ENCODE measurements at places on chromosomes 12 and 14.

- no peak for DNase-seq
Observed at GRCh38 chr14:23356662-23357061, 4.0 kb upstream of the SLC22A17 start.

GRCh38 chr14:51862860-51863259, 2.4 kb downstream of the GNG2 start:
- no peak for DNase-seq

- DNase-seq: no peak
Observed at GRCh38 chr12:121638298-121639202, 12.2 kb downstream of the ORAI1 start.

- no peak for DNase-seq
Observed at GRCh38 chr12:113370923-113371682, 12.7 kb downstream of the PLBD2 start.

DNA sequence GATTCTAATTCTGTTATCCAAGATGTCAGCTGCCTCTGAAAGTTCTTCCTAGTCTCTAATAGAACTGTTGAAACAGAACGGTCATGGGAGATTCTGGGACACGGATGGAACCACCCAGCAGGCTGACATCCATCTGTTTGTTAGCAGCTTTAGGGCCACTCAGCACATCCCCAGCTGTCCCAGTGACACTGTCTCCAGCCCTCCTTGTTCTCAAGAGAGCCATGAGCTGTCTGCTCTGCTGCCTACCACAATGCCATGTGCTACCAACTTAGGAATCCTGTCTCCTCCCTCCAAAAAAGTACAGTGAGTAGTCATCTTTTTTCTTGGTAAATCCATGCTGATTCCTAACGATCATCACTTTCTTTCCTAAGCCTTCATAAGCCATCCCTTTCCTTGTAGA, 130.5 kb downstream of the ZFP36L1 start:
- DNase-seq: no peak

DNA sequence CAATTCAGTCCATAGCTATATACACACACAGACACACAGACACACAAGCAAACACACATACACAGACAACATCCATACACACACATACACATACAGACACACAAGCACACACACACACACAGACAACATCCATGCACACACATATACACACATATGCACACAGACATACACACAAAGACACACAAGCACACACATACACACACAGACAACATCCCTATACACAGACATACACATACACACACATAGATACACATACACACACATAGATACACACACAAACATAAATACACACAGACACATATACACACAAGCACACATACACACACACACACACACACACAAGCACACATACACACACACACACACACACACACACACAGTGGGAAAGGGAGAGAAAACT, 254.8 kb downstream of the VRK1 start:
- no peak for DNase-seq

GRCh38 chr14:34231626-34232025, 230.4 kb downstream of the SPTSSA start:
- no peak for DNase-seq

GRCh38 chr14:80350707-80351106, 139.4 kb upstream of the DIO2 start:
- DNase-seq: peak; percentile 5

GRCh38 chr12:21989819-21990412, 48.7 kb upstream of the ABCC9 start:
- DNase-seq: peak; percentile 71

DNA sequence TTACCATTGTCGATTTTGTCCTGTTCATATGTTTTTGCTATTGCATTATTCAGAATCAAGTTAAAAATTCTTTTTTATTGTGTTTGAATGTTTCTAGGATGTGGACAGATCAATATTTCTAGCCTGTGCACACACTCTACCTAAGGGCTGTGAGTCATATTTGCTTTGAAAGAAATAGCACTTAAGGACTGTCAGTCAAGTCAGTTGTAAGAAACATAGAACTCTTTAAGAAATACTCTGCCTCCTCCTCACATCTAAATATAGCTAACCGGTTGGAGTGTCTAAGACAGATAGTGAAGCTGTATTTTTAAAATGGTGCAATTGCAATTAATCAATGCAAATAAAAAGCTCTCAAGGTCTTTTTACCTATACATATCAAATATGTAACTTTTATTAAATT, 17.9 kb upstream of the MGST1 start:
- no peak for DNase-seq

- DNase-seq: no peak
Observed at GRCh38 chr12:49325606-49326005, 2.6 kb downstream of the TROAP start.

- DNase-seq: no peak
Observed at GRCh38 chr14:104991896-104992230, 6.3 kb downstream of the CLBA1 start.

DNA sequence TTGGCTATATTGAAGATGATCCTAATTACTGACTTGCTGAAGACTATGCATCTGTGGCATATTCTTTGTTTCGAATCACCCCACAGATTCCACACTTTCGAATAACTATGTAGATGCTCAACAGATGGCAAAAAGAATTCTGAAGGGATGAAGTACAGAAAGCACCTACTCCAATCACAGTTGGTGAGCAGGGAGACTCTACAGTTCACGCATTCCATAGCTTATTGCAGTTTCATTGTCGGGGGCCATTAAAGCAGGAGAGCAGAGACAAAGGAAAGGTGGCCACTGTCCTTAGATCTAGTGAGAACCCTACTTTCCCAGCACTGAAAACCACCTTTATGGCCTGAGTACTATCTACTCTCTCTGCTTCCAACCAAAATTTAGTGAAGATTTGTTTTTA, 191.9 kb downstream of the STXBP6 start:
- DNase-seq: no peak

DNA sequence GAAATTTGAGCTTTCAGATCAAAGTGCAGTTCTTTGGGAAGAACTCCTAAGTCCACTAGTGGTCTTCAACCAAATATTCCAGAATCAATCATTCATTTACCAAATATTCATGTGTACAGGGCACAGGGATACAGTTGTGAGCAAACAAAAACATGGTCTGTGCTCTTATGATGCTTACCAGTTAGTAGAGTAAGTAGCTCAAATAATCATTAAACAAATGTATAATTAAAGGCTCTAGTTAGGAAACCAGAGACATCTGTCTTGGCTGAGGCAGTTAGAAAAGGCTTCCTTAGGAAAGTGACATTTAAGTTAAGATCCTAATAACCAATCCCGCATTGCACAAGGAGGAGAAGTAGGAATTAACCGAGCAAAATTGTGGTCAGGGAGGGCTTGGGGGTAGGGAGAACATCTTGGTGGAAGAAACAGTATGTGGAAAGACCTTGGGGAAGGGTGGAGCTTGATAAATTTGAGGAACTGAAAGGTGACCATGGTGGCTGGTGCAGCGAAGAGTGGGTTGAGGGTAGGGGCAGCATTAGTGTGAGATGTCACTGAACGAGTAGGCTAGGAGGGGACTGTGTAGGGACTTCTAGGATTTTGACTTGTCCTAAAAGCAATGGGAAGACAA, 40.0 kb downstream of the PEBP1 start:
- DNase-seq: no peak

GRCh38 chr12:95358111-95359083, 115.6 kb upstream of the METAP2 start:
- peak; percentile 28 for DNase-seq

- DNase-seq: peak; percentile 98
Observed at GRCh38 chr14:22432348-22432976, 156.6 kb downstream of the DAD1 start.

- DNase-seq: peak; percentile 42
Observed at GRCh38 chr12:111443586-111443985, 37.9 kb downstream of the SH2B3 start.

GRCh38 chr12:22667122-22667521, 42.2 kb downstream of the ETNK1 start:
- DNase-seq: no peak

DNA sequence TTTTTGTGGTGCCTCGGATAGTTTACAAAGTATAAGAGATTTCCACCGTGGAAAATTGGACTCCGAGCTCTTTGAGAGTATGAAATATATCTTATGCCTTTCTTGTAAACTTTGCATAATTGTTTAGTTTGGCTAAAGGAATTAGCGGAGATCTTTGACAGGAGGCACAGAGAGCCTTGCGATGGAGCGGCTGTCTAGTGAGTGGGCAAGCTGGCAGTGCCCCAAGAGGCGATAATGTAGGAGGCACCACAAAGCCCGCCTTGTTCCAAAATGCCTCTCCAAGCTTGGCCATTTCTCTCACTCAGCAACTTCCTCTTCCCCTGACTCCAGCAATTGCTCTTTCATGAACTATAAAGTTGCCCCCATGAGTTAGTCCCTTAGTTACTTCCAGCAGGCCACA, 270.1 kb upstream of the PRICKLE1 start:
- DNase-seq: peak; percentile 6

GRCh38 chr12:71276541-71276940, 118.7 kb upstream of the TSPAN8 start:
- DNase-seq: no peak

- no peak for DNase-seq
Observed at GRCh38 chr12:92639017-92639416, 63.8 kb upstream of the PLEKHG7 start.

DNA sequence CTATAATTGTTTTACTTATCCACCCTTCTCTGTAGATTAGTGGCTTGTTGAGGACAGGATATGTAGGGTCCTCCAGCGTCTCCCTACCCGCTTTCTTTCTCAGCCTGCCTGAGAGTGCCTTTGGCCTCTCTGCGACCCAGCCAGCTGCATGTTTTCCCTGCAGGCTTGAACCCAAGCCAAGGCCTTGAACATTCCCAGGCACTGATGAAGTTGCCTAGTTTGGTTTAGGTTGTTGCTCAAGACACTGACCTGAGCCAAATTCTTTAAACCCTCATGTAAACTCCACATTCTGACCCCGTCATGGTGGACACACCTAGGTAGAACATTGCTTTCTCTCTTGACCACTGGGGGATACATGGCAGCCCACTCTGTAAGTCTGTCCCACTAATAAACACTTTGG, 33.4 kb upstream of the TXNRD1 start:
- DNase-seq: peak; percentile 97

- no peak for DNase-seq
Observed at GRCh38 chr14:45492876-45493275, 239.9 kb upstream of the MIS18BP1 start.
